Effector CD8-positive, alpha-beta T cell (primary cell): ENCODE measurements at places on chromosomes 13 and 19.

GRCh38 chr13:98490195-98490836, 86.6 kb downstream of the STK24 start:
- no peak for DNase-seq

DNA sequence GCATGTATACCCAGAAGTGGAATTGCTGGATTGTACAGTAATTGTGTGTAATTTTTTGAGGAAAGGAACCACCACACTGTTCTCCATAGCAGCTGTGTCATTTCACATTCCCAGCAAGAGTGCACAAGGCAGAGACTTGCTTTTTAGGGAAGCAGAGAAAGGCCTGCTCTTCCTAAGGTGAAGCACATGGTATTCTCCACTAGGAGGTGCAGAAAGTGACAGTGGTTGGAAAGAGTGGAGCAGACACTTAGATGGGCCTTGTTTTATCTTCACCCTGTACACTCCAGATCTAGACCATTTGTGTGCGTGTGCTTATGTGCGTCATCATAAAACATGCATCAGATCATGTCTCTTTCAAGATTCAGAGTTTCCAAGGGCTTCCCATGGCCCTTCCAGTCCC, 35.0 kb downstream of the FAM124A start:
- DNase-seq = no peak

DNA sequence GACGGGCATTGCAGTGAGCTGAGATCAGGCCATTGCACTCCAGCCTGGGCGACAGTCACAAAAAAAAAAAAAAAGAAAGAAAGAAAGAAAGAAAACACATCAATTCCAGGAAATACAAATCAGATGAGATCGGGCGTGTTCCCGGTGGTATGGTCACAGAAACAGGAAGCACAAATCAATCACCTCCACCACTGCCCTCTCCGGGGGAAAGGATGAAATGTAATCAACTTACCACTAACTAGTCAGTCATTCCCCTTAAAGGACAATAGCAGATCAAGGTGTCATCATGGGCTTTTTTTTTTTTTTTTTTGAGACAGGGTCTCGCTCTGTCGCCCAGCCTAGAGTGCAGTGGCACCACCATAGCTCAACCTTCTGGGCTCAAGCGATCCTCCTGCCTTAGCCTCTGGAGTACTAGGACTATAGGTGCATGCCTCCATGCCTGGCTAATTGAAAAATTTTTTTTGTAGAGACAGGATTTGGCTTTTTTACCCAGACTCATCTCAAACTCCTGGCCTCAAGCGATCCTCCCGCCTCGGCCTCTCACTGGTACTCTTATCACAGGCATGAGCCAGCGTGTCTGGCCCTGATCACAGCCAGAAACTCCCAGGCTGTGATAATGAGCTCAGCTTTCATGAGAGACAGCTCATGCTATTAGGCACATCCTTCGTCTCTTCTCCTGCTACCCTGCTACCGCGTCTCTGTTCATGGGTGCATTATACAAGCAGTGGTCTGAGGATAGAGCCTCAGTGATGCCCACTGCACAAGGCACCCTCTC, 6.8 kb upstream of the DPRX start:
- no peak for DNase-seq

- no peak for DNase-seq
Measured at GRCh38 chr19:17623224-17623935, 64.8 kb downstream of the UNC13A start.

GRCh38 chr19:35144600-35145436, 1.8 kb downstream of the FXYD7 start:
- no peak for DNase-seq

GRCh38 chr19:5445561-5446055, 9.6 kb upstream of the ZNRF4 start:
- DNase-seq = no peak

DNA sequence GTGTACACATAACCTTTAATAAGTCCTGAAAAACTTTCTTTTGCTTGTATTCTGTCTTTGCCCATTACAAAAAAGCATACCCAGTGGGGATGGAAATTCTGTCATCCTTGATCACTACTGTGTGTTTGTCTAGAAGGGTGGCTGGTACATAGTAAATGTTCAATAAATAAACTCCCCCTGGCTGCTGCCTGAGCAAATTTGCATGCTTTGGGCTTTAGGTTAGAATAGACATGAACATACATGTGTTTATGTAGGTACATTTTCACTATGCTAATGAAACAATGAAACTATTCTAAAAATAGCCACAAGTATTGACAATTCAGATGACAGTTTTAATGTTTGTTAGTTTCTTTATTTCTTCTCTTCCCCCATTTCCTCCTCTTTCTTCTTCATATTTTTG, 36.1 kb downstream of the TNFSF13B start:
- no peak for DNase-seq

DNA sequence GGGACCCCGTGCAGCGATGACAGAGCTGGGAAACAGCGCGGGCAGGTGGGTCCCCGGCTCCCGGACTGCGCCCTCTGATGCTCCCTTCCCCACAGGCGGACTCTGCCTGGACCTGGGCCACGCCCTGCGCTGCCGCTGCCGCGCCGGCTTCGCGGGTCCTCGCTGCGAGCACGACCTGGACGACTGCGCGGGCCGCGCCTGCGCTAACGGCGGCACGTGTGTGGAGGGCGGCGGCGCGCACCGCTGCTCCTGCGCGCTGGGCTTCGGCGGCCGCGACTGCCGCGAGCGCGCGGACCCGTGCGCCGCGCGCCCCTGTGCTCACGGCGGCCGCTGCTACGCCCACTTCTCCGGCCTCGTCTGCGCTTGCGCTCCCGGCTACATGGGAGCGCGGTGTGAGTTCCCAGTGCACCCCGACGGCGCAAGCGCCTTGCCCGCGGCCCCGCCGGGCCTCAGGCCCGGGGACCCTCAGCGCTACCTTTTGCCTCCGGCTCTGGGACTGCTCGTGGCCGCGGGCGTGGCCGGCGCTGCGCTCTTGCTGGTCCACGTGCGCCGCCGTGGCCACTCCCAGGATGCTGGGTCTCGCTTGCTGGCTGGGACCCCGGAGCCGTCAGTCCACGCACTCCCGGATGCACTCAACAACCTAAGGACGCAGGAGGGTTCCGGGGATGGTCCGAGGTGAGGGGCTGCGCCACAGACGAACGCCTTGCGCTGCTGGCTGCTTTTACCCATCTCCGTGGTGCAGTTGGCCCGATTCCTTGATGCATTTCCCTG, 7.8 kb upstream of the SELENOV start:
- peak; percentile 28 for DNase-seq

GRCh38 chr13:34369931-34370330, 552.0 kb downstream of the RFC3 start:
- DNase-seq = no peak

- no peak for DNase-seq
Measured at GRCh38 chr19:38149661-38150061, 74.4 kb downstream of the DPF1 start.

GRCh38 chr13:68736961-68737360, 1370.7 kb upstream of the ATXN8OS start:
- DNase-seq = no peak

DNA sequence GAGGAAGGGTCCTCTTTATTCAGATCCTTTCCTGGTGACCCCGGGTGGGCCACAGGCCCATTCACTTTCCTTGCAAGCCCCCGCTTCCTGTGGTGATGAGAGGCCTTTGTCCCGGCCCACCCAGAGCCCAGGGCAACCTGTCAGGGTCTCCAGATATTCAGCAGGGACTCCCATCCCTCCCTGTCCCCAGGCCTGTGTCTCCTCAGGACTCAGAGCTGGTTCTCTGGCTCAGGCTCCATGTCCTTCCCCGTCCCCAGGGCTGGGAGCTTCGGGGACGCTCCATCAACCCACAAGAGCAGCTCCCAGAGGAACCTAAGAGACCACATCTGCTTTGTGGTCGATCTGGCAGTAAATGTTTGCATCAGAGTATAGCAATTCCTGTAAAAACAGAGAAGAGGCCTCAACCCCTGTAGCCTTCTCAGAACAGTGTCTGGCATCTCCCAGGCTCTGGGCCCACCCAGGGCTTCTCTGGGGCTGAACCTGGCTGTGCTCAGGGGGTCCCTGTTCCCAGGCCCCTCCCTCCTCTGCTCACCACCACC, 7.8 kb downstream of the CEACAM4 start:
- DNase-seq = no peak

DNA sequence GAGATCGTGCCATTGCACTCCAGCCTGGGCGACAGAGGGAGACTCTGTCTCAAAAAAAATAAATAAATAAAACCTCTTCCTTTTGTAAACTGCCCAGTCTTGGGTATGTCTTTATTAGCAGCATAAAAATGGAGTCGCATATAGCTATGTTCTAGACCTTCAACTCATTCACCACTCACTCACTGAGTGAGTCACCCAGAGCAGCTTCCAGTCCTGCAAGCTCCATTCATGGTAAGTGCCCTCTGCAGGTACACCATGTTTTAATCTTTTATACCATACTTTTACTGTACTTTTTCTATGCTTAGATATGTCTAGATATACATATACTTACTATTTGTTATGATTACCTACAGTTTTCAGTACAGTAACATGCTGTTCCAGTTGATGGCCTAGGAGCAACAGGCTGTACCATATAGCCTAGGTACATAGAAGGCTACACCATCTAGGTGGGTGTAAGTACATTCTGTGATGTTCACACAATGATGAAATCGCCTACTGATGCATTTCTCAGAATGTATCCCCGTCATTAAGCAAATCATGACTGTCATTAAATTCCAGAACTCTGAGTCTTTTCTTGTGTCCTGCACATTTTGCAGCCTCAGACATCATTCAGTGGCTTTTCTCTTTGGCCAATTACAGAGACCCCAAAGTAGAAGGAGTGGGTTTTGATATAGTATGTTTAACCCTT, 13.7 kb upstream of the FARP1 start:
- no peak for DNase-seq

DNA sequence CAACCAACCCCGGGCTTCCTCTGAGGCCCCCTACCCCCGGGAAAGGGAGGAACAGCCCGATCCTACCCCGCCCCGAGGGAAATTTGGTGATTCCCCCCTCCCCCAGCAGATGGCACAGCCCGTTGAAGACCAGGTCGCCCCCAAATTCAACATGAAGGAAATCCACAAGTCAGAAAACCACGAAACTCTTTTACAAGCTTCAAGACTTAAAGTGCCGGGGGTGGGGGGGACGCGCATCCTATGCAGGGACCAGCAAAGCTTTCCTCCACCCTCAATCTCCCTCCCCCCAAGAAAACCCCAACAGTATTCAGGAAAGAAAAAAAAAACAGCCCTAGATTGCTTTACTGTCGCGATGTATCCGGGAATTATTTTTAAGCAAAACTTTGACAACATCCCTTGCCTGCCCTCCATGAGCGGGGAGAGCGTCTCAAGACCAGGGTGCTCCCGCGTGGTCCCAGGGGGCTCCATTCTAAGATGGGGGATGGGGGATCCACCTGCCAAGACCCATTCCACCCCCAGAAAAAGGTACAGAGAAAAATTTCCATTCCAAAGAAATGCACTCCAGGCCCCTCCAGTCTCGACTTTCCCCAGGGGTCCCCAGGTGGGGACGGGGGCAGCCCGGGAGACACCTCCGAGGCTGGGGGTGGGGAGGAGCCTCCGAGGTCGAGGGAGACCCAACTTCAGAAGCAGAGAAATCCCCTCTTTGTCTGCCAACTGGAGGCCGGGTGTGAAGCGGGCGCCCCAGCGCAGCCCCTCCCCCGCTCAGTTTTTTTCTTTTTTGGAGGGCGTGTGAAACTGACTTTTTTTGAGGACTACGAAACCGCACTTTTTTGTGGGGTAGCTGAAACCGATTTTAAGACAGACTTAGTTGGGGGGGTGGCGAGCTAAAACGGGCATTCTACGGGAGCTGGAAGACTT, 1.5 kb downstream of the TCF3 start:
- DNase-seq = peak; percentile 75

DNA sequence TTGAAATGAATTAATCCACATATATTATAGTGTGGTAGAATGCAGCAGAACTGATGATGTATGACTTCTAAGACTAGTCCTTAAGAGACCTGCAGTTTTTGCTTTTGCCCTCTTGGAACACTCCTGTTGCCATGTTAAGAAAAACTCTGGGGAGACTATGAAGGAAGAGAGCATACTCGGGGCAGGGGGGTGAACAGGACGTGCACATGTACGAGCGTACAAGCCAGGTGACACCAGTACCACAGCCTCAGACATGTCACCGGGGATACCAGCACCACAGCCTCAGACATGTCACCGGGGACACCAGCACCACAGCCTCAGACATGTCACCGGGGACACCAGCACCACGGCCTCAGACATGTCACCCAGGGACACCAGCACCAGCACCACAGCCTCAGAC, 15.9 kb upstream of the USPL1 start:
- DNase-seq = no peak

- no peak for DNase-seq
Measured at GRCh38 chr13:112779856-112780604, 90.2 kb downstream of the ATP11A start.

GRCh38 chr13:77928909-77929308, 10.3 kb upstream of the EDNRB start:
- DNase-seq = no peak

DNA sequence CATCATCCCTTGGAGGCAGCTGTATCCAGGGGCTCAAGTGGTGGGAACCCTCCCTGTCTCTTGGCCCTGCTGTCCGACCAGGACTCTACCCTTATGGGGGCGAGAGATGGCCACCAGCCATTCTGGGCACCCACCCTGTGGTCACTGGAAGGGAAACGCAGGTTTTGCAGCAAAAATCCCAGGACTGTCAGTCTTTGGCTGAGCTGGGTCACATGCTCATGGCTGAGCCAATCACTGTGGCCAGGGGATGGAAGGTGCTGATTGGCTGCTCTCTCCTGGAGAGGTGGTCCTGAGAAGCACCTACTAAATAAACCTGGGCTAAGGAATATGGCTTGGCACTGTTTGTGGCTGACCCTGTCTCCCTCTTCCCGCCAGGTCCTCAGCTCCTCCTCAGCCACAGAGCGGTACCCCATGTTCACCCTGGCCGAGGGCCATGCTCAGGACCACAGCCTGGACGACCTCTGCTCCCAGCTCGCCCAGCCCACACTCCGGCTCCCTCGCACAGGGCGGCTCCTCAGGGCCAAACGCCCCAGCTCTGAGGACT, 8.9 kb downstream of the ATG4D start:
- no peak for DNase-seq

DNA sequence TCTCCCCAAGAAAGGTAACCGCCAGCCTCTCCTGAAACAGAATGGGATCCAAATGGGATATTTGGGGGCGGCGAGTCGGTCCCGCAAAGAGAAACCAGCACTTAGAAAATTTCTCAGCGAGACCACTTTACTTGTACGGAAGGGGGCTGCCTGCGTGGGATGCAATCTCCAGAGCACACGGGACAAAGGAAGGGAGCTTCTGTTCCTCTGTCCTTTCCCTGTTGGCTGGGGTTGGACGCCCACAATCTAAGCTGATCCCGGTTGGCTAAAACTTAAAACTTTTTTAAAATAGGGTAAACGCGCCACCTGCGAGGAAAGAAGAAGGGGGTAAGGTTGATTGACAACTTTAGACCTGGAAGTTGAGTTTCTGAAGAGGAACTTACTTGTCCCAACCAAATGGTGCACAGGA, 826 bp upstream of the BSG start:
- DNase-seq = no peak

GRCh38 chr13:44052780-44053184, 173.1 kb downstream of the LACC1 start:
- no peak for DNase-seq
